ENCODE measurements at places on chromosomes 6 and 20.
A peak's percentile ranks its signal among the peaks of the same experiment; 100 is the strongest.

DNA sequence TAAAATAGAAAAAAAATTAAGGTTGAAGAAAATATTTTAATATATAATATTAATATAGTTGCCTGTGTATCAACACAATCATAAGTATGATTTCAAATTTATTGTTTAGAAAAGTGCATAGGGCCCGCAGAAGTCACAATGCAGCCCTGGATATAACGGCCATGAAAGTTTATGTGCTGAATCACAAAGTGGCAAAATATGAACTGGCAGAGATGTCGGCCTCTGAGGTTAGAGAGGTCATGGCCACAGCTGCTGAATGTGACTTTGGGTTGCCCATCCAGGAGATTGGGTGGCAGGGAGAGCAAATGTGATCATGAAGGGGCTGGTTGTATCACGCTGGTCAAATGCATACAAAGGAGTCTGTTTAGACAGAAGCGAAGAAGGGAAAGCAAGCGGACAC lies 35.7 kb downstream of the COL11A2 start:
- no peak for DNase-seq

GRCh38 chr6:36699348-36699747 lies 1.7 kb downstream of the RAB44 start:
- DNase-seq, result no peak

- no peak for DNase-seq
These were observed 698.5 kb downstream of the FRK start for GRCh38 chr6:115362234-115362633.

- peak; percentile 19 for DNase-seq
These were observed 24.1 kb downstream of the ALDH8A1 start for GRCh38 chr6:134925800-134926199.

DNA sequence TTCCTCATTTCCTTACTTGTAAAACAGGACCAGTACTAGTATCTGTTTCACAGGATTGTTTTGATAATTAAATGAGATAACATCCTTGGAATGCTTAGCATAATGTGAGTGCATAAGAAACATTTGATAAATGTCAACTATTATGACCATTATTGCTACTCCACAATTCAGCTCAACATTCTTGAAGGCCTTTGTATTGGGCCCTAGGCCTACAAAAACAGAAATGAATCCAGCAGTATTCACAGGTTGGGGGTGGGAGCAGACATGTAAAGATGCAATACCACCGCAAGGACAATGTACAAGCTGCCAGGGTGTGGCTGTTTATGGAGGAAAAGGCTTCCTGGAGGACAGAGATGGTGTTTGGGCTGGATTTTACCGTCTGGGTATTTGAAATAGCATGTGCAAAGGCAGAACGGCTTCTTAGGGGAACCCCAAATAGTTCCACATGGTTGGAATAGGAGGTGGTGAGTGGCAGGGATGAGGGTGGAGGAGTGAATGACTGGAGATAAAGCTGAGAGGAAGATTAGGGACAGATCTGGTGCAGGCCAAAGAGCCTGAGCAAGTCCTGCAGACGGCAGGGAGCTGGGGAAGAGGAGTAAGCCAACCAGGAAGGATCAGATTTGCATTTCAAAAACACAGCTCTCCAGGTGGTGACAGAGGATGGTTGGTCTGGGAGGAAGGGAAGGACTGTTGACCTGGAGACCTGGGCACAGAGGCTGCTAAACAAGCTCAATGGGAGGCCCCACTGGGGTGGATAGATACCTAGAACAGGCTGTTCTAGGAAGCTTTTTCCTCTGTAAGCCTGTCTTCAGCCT lies 57.0 kb upstream of the EPB41L1 start:
- no peak for DNase-seq

DNA sequence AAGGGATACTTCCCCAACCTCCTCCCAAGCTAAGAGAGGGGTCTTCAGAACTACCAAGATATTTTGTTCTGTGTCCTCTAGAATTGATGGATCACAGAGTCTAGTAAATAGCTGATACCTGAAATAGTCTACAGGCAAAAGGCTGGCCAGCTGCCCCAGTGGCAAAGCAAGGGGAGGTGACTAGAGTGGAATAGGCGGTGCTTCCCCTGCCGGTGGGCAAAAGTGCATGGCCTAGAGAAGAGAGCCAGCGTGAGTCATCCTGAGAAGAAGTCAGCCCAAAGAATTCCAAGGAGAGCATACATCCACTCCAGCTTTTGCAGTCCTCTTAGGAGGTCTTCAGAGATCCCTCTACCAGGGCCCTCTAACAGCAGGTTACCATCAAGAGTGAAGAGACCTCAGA lies 14.7 kb downstream of the DPPA5 start:
- no peak for DNase-seq

- no peak for DNase-seq
These were observed 14.3 kb downstream of the TTPAL start for GRCh38 chr20:44489931-44490330.

DNA sequence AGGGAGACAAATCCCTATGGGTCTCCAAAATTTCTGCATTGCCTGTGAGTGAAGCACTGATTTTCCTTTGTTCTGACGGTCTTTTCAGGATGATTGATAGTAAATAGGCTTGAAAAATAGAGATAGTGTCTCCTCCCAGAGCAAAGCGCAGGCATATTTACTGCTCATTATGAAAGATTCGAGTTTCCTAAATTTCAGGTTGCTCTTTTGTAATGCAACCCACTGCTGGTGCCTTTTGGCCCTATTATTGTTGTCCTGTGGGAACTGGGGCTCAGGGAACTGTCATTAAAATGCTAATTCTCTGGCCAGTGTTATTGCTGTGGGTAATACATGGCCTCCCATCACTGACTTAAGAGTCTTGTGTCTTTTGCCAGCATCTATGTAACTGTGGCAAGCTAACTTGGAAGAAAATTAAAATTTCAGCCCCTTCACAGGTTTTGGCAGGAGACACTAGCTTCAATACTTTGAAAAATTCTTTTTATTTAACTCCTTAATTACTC lies 754.1 kb upstream of the MAP3K7 start:
- no peak for DNase-seq

All from fibroblast of villous mesenchyme (primary cell).